Fibroblast of skin of back (primary cell): ENCODE measurements at places on chromosomes 11 and 22.

- DNase-seq: no peak
These were observed 68.6 kb downstream of the PHF21B start for GRCh38 chr22:44941207-44941606.

DNA sequence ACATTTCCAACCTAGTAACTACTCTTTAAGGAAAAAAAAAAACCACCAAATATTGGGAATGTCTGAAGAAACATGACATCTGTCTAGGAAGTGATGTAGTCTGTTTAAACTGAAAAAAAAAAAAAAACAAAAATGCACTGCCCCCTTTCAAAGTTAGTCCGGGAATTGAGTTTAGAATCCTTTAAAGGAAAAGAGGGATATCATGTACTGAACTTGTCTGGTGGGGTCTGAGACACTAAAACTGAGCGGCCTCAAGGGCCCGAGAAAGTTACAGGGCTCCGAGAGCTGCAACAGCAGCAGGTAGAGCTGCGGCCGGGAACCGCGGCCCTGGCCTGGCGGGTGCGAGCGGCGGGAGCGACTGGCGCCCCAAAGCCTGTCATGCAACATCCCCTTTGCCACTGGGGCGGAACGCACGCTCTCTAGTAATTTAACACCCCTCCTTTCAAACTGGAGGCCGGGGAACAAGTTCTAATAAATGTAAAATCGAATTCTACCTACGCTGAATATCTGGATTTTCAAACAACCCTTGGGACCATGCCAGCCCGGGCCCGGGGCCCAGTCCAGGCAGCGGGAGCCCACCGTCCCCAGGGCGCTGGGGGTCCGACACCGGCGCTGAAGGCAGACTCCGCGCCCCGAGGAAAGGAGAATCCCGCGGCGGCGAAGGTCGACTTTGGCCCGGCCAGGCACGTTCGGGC lies 736 bp downstream of the RDX start:
- peak; percentile 47 for DNase-seq

DNA sequence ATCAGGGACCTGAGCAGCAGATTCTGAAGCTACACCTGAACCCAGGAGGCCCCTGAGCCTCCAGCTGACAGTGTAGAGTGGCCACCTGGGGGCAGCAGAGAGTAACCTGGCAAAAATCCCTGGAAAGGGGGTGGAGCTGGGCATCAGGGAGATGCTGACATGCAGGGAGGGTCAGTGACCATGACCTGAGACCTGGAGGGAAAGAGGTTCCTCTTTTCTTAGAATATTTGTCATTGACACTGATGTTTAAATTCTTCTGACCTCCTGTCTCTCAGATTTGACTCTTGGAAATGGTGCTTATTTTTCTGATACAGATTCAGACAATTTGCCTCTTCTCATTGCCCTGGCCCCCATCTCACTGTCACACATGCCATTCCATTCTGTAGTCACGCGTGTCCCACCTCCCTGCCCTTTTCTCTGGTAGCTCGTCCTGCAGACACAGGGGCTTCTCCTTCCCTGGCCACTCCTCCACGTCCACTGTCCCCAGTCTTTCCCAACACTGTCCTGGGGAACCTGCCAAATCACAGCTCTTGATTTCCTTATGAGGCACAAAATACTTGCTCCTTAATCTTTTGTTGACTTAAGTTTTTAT lies 117.2 kb upstream of the IGLL5 start:
- peak; percentile 25 for DNase-seq

DNA sequence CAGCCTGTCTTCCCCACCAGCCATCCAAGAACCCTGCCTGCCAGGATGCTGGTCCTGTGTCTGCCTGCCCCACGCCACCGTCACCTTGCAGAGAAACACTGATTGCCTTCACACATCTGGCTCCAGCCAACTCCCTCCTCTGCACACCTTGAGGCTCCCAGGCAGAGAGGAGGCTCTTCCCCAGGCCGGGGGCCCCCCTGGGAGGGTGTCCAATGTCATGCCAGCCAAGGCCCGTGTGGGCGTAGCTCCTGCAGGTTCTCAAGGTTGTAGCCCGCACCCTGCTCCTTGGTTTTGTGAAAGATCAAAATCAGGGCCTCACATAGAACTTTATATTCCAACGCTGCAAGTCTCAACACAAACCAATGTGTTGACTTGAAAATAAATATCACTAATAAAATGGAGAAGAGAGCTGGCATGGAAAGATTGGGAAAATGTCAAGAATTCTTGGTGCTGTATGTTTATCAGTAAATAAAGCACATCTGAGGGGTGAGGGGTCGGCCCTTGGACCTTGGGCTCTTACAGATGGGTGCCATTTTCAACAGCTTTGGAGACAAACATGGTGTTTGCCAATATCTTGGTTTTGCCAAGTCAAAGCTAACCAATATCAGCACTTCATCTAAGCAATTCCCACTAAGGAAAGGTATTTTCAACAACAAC lies 6.7 kb upstream of the PPARA start:
- no peak for DNase-seq

- DNase-seq: peak; percentile 2
These were observed 1.4 kb downstream of the FAM111A start for GRCh38 chr11:59144096-59144495.

DNA sequence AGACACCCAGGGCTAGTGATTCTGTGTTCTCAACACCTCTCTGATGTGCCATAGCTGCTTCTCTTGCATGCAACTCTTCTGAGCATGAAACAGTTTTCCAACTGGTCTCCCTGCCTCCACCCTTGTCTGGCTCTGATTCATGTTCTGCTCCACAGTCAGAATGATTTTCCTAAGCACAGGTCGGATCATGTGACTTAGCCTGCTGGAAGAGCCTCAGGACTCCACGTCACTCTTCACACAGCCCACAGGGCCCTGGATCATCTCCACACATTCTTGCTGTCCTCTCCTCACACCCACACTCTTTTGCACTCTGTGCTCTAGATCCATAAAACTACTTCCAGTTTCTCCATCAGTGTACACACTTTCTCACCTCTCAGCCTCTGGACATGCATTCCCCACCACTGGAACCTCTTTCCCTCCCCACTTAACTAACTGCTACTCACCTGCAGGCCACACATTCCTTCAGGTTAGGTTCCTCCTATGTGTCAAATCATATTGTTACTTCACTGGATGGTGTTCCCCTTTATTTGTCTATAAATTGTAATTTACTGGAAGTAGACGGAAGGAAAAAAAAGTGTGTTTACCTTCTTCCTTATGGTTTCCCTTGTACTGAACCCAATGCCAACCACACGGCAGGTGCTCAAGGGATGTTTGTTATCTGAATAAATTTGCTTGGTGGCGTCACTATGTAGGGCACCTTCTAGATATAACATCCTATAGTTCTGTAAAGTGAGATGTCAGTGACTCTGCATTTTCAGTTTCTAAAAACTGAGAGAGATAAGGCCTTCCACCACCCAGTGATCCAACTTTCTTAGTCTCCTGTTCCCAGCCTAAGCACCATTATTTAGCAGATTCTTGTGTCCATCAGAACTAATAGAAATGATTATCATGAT lies 133.7 kb downstream of the ETS1 start:
- peak; percentile 90 for DNase-seq

DNA sequence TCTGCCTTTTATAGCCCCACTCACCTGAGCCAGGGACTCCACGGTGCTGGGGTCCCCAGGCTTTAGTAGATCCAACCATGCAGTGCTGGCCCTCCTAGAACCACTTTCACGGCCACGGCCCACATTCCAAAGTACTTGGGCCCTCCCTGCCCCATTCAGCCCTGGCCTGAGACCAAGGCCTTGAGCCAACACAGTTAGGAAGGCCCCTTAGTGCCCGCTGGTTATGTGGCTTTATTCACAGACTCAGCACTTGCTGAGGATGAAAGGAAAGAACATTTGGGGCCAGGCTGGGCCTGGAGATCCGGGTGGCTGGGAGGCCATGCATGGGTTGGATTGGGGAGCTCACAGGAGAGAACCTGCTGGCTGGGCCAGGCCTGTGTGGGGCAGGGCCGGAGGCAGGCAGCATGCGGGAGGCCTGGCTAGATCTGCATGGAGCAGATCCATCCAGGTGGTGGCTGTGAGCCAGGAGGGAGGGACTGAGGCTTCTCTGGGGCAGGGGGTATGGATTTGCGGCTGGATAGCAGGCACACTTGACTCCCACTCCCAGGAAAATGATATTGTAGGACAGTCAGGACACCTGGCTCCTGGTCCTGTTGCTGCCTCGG lies 12.6 kb downstream of the CHRM1 start:
- DNase-seq: no peak

DNA sequence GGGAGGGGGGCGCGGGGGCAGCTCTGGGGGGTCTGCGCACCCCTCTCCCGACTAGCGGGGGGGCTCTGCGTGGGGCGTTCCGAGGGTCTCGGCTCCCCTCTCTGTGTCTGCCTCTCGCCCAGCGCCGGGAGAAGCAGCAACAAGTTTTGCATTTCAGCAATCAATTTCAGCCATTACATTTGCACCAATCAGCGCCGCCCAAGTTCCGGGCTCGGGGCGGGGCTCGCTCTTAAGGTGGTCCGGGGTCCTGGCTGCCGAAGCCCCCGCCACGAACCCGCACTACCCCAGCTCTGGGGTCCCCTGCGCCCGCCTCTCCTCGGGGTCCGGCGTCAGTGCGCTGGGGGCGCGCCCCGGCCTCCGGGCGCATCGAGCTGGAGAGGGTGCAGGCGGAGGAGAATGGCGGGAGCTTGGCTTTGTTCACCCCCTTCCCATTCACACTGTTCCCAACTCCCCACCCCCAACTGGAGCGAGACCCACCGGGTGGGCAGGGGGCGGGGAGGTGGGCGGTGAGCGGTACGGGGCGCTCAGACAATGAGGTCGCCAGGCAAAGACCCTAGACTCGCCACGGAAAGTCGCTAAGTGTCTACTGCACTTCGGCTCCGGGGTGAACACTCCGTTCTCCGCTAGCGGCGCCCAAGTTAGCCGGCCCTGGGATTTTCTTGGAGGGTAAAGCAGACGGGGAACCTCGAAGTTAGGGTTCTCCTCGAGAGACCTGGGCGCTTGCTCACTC lies at the start of gene MN1:
Gene MN1 (minus strand): TSS at position 141 of the 730 bp plus-strand sequence. CDS start 1,213 bp downstream, outside the sequence.
- DNase-seq: peak; percentile 63

- no peak for DNase-seq
These were observed 127.8 kb downstream of the PARVA start for GRCh38 chr11:12505183-12505582.

DNA sequence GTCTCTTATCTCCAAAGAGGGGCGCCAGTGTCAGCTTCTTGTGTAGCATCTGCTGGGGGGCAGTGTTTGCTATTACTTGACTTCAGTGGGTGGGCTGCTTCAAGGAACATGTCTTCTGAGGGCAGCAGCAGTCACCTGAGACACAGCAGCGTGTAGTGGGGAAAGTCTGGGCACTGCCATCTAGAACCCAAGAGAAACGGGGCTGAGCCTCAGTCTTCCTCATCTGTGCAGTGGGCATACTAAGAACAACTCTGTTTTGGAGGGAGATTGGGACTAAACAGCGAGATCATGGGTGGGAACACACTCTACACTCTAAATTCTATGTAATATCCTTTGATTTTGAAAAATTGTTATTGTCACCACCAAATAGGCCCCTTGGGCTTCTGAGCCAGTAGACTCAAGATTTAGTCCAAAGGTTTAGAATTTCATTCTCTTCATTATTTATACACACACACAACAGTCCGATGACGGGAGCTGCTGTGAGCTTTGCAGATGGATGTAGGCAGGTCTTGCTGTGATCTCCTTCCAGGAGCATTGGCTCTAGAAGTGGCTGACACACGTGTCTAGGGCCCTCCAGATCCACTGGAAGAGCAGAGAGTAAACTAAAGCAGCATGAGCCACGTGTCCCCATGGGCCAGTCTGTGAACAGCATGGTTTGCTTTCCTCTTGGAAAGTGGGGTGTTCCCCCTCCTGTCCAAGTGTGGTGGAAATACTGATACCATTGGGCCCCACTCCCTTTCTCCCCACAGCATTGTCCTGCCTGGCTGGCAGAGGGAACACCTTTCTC lies 51.8 kb downstream of the TRAF6 start:
- no peak for DNase-seq

GRCh38 chr11:70568035-70568813 lies 169.9 kb downstream of the CTTN start:
- DNase-seq: peak; percentile 38

- no peak for DNase-seq
These were observed 67.5 kb upstream of the AMOTL1 start for GRCh38 chr11:94700622-94701021.

DNA sequence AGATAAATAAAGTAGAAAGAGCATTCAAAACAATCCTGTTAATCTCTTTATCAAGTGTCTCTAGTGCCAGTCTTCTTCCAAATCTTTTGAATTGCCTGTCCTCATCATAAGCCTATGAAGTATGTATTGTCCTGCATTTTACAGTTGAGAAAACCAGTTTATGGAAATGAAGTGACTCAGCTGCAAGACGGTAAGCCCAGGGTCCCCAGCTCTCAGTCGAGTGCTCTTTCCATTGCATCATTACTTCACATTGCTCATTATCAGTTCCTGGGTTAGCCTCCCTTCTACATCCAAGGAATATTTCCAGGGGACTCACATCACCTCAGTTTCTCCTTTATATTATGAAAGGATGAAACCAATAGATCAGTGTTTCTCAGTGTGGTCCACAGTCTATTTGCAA lies 9.1 kb upstream of the P4HA3 start:
- DNase-seq: peak; percentile 30

DNA sequence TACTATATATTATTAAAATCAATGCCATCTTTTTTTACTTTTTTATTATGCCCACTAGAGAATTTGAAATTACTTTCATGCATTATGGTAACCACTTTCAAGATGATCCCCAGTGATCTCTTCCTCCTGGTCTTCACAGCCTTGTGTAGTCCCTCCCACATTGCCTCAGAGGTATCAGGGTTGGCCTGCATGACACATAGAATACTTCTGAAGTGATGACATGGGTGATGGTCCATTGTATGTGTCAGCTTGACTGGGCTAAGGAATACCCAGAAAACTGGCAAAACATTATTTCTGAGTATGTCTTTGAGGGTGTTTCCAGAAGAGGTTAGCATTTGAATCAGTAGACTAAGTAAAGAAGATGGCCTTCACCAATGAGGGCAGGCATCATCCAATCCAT lies 14.2 kb upstream of the ISX start:
- no peak for DNase-seq

GRCh38 chr11:662689-663274 lies 25.7 kb downstream of the DRD4 start:
- DNase-seq: peak; percentile 56

DNA sequence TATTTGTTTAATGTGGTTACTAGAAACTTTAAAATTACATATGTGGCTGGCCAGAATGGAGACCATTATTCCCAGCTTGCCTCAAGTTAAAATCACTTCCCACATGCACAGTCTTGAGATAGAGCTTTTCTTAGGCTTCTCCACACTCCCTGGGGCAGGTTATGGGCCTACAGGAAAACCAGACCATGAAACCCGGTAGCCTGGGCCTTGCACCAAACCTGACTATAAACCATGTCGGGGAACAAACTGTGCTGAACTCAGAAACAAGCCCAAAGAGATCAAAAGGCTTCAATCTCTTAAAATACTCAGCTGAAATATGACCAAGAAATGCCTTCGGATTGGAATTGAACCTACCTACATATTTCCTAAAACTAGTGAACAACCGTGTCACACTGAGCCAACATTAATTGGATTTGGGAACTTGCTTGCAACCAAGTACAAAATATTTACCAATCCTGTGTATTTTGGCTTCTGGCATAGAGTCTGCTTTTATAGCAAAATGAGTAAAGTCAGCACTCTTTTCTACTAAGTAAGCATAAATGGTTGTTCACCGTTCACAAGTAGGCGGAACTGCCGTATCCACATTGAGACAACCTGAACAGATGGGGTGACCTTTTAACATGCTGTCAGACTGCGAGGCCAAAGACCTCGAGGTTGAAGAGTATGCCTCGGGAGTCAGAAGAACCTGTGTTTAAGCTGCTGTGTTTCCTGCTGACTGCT lies 199.5 kb downstream of the FAM76B start:
- DNase-seq: no peak

GRCh38 chr22:47369020-47369419 lies 606.6 kb downstream of the TBC1D22A start:
- DNase-seq: no peak
